ENCODE measurements at places on chromosomes 4 and X. TPM values are rescaled to one million over a fixed set of nuclear protein-coding genes. Genes with fewer than 3 reads are reported as not detected.
A peak's percentile ranks its signal among the peaks of the same experiment; 100 is the strongest.

DNA sequence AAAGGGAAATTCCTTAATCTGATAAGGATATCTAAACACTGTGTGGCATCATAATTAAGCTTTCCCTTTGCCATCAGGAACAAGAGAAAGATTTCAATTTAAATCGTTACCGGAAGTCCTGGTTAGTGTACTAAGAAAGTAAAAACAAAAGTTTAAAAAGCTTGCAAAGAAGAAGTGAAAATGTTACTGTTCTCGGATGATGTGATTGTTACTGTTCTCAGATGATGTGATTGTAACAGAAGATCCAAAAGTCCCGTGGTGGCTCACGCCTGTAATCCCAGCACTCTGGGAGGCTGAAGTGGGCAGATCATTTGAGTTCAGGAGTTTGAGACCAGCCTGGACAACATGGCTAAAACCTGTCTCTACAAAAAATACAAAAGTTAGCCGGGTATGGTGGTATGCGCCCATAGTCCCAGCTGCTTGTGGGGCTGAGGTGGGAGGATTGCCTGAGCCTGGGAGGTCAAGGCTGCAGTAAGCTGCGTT, 62.5 kb downstream of the RGS12 start:
- H3K36me3 ChIP-seq = peaks cover 9% of the 10 kb centered on the region
- peak overlapping the region; percentile 96 for H3K27ac ChIP-seq
- peak overlapping the region; percentile 88 for H3K4me3 ChIP-seq
- peaks cover 33% of the 10 kb centered on the region for H3K4me1 ChIP-seq
- no peaks in the 10 kb centered on the region for H3K27me3 ChIP-seq
- peak; percentile 9 for DNase-seq

Gene TLL1
- polyA plus RNA-seq = not detected

DNA sequence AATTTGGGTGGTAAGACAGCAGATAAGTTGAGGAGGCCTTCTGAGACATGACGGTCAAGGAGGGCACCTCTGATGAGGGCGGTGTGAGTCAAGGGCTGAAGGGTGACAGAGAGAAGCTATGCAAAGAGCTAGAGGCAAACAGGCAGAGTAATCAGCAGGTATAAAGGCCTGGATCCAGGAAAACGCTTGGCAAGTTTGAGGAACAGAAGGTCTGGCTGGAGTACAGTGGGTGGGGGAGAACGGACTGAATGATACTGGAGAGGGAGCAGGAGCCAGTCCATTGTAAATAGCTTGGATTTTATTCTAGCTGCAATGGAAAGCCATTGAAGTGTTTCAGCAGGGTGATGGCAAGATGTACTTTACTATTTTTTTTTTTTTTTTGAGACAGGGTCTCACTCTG, 39.3 kb downstream of the RAB33B start:
- no peak overlapping the region for H3K27ac ChIP-seq
- no peaks in the 10 kb centered on the region for H3K36me3 ChIP-seq
- DNase-seq = no peak
- no peaks in the 10 kb centered on the region for H3K4me1 ChIP-seq
- H3K27me3 ChIP-seq = no peaks in the 10 kb centered on the region

Gene HEPH
- polyA plus RNA-seq = not detected

GRCh38 chr4:123976819-123977218, 580.2 kb downstream of the SPRY1 start:
- DNase-seq = no peak
- peaks cover 3% of the 10 kb centered on the region for H3K4me1 ChIP-seq
- no peaks in the 10 kb centered on the region for H3K36me3 ChIP-seq
- no peaks in the 10 kb centered on the region for H3K27me3 ChIP-seq
- no peak overlapping the region for H3K27ac ChIP-seq

Gene CT47B1
- polyA plus RNA-seq = not detected

DNA sequence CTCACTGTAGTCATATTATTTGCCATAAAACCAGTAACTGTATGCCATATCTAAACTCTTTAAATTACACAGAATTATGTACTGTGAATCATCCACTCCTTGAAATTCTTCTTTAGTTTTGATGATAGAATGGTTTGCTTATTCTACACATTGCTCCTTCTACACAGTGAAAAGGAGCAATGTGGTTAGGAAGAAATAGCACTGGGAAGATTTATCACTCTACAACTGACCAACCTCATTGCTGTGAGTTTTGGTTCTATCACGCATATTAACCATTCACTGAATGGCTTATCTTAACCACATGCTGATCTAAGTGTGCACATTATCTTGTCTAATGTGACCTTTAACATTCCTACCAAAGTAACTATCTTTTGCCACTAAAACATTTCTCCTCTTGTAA, 415.7 kb upstream of the NDST4 start:
- H3K27ac ChIP-seq = no peak overlapping the region
- no peak overlapping the region for H3K4me3 ChIP-seq
- DNase-seq = no peak

DNA sequence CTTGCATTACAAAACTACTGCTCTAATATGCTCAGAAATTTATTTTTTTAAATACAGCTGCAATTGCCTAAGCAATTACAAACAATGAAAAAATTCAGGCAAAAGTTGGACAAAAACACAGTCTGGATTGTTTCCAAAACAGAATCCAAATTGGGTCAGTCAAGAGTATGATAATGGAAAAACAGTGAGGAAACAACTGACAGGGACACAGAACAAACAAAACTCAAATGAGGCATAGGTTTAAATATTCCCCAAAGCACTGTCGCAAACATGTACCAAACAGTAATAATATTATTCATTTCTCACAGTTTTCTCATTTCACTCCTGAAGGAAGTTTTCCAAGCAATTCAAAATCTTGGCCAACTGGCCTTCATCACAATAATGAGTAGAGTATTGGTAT, 386.6 kb downstream of the CENPC start:
- no peaks in the 10 kb centered on the region for H3K4me1 ChIP-seq
- DNase-seq = no peak
- H3K27ac ChIP-seq = no peak overlapping the region
- H3K36me3 ChIP-seq = no peaks in the 10 kb centered on the region
- H3K4me3 ChIP-seq = no peak overlapping the region
- peaks cover 4% of the 10 kb centered on the region for H3K27me3 ChIP-seq

Gene DCHS2
- polyA plus RNA-seq = 0.39 TPM

GRCh38 chr4:120071192-120071795, 4.6 kb upstream of the MAD2L1 start:
- H3K27ac ChIP-seq = peak overlapping the region; percentile 27
- peak; percentile 37 for DNase-seq
- no peaks in the 10 kb centered on the region for H3K27me3 ChIP-seq
- no peaks in the 10 kb centered on the region for H3K36me3 ChIP-seq

GRCh38 chrX:155086961-155087735, 15.8 kb downstream of the BRCC3 start:
- H3K4me1 ChIP-seq = no peaks in the 10 kb centered on the region
- DNase-seq = no peak
- no peaks in the 10 kb centered on the region for H3K27me3 ChIP-seq
- H3K27ac ChIP-seq = peak overlapping the region; percentile 82
- H3K36me3 ChIP-seq = no peaks in the 10 kb centered on the region
